ENCODE measurements at places on chromosomes 6 and 20.

DNA sequence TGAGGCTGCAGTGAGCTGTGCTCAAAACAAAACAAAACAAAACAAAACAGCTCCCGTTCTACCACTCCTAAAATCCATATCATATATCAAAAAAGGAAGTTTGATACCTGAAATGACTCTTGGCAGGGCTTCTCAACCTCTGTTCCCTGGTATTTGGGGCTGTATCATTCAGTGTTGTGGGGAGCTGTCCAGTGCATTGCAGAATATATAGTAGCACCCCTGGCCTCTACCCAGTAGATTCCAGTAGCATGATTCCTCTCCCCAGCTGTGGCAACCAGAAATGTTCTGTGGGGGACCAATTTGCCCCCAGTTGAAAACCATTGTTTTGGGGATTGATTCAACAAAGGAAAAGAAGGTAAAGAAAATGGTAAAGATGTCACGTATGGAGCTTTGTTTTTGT, 238.9 kb downstream of the PRL start:
- no peak for DNase-seq

DNA sequence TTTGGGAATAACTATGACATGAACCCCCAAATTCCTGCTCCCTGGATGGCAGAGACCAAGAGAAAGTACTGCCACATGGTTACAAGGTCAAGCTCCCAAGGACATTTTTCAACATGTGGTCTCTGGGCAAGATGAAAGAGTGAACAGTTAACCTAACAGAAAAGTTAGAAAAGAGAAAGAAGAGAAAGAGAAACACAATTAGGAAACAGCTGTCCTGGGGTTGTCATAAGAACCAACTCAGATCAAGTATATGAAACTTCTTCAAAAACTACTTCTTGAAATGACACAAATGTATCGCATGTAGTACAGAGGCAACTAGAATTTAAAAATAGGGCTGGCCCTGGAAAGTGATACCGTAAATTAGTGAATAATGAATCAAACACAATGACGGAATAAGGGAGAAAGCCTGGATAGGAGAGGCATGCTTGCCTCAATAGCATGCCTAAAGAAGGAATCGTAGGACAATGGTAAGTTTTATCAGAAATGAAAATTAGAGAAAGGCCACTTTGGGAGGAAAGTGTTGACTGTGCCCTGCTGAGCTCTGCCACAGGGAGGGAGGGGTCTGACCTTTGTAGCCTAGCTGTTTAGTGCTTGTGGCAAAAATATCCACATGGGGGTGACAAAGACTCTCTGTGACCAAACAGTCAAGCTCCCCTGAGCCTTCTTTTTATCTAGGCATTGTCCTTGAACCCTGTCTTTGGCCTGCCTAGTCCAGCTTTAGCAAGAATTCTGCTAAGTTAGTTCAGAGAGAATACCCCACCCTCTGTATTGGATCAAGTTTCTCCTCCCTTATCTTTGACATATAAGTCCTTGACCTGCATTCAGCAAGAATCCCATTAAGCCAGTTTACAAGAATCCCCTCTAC, 4.3 kb upstream of the DCBLD1 start:
- no peak for DNase-seq

DNA sequence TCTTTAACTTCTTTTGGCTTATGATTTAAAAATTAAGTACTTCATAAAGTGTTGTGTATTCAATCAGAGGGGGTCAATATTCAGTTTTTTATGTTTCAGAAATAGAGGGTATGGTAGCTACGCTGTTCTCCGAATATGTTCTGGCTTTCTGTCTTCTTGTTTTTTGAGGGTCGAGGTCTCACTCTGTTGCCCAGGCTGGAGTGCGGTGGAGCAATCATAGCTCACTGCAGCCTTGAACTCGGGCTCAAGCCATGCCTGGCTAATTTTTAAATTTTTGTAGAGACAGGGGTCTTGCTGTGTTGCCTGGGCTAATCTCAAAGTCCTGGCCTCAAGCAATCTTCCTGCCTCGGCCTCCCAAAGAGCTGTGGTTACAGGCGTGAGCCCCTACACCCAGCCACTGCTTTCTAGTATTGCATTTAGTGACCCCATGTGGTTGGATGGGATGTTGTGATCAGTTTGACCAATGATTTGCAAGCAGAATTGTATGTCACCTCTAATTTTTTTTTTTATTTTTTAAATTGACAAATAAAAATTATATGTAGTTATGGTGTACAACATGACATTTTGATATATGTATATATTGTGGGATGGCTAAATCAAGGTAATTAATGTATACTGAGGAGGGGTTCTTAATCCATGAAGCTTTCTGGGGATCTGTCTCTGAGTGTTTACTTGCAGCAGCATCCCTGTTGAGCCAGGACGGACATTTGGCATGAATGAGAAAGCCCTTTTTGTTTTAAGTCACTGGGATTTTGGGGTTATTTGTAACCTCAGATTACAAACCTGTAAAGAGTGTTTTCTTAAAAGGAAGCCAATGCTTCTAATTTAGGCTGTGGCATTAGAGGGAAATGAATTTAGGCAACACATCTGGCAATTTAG, 38.5 kb upstream of the DEK start:
- no peak for DNase-seq

DNA sequence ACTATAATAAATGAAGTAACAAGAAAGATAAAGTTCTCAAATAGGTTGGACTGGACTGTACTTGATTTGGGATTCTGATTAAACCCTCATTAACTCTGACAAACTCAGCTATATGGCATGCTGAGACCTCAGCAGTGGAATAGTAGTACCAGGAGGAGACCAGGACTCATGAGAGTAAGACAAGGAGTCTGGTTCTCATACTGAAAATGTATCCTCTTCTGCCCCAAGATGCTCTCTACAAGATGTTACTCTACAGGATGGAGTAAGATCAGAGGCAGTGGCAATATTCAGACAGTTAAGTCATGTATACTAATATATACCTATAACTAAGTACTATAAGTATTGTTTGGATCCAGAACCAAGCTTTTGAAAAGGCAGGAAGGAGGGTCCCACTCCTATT, 31.9 kb upstream of the SYNCRIP start:
- DNase-seq, result no peak

GRCh38 chr20:31595654-31596411, 9.3 kb upstream of the ID1 start:
- no peak for DNase-seq

DNA sequence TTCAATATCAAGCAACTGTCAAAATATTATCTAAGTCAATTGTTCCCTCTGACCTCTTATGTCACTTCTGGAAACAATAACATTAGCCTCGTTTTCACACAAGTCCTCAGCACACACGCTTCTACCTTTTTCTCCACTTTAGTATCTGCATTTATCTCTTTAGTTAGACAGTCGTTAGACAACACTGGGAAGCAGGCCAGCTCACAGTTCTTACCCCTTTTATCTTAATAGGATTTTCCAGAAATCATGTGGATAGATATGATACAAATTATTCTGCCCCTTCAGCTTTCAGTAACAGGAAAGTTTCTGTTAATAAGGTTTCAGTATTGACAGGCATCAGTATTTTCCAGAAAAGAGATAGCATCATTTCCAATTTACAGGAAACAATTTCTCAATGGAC, 25.9 kb upstream of the HAO1 start:
- DNase-seq, result no peak

- DNase-seq, result no peak
These were observed 10.7 kb downstream of the MYLIP start for GRCh38 chr6:16139556-16139955.

GRCh38 chr6:37082390-37083130, 77.1 kb downstream of the FGD2 start:
- DNase-seq, result no peak

- no peak for DNase-seq
These were observed 52.4 kb upstream of the NXT1 start for GRCh38 chr20:23298155-23298554.

DNA sequence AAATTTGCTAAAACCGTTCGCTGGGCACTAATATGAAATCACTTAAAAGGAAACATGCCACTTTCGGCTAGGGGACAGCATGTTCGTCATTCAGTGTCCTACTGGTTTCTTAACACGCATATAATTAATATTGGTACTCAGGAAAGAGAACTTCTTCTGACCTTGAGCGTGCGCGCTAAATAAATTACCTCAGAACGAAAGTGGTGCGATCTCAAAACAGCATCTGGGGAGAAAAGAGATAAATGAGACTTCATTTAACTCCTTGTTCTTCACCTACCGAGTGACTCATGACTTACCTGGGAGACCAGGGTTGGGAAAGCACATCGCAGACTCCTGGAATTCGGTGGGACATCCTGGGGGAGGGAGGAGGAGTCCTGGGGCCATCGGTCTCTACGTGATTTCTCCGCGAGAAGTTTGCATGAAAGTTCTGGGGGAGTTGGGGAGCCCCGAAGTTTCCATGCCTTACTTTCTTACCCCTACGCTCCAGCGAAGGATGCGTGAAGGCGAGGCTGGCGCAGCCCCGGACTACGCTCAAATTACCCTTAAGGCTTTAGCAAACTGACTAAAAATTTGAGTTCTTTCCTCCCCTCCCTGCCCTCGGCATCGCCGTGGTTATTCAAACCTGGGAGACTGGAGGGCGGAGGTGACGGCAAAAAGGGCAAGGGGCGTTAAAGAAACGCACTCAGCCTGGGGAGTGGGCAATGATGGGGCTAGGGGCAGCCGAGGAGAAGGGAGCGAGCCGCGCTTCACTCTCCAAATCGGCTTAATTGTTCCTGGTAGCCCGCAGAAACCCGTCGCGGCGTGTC, 1.1 kb upstream of the BEND6 start:
- no peak for DNase-seq

DNA sequence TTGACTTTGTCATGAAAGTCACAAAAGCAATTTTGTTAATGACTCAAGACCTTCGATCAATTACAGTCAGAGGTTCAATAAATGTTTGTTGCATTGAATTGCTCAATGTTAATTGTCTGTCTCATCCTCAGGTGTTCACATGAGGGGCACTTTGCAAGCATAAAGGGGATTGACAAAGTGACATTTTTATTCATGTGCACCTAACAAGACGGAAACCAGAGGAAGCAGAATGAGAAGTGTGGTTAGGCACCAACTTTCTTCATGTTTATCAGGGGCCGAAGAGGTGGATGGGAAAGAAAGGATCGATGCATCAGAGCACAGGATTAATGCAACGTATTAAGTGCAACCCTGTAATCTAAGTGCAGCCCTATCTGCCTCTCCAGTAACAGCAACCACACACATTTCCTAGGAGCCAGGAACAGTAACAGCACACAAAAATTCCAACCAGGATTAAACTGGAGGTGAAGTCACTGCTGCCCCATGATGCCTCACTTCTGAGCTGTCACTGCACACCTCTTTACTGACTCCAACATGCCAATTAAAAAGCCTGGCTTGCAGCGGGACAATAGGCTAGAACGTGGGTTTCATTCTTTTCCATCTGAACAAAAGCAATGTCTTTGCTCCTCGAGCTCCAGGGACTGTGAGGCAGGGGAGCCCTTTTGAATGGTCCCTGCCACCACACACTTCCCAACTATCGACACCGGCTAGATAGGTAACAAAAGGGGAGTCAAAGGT, 262.7 kb downstream of the CD83 start:
- DNase-seq, result no peak

DNA sequence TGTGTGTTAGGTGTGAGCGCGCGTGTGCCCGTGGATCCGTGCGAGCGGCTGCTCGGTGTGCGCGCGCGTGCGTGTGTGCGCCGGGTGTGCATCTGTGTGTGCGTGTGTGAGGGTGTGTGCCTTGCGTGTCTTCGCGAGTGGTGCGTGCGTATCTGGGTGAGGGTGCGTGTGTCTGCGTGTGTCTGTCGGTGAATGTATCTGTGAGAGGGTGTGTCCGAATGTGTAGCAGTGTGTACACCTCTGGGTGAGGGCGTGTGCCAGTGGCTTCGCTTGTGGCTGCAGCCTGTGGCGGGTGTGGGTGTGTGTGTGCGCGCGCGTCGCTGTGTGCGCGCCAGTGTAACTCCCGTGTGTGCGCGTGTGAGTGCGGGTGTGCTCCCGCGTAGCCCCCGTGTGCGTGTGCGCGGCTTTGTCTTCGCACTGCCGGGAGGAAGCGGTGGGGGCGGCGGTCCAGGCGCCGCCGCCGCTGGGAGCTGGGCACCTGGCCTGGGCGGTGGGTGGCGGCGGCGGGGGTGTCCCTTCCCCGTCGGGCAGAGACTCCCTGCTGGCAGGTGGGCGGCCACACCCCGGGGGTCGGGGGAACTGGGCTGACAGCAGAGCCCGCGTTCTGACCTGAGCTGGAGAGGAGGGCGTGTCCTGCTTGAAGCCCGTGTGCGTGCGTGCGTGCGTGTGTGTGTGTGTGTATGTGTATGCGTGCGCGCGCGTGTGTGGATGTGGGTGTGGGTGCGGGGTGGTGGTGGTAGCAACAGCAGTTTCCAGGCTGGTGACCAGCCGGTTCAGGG, 61.3 kb upstream of the EPB41L1 start:
- DNase-seq, result no peak

DNA sequence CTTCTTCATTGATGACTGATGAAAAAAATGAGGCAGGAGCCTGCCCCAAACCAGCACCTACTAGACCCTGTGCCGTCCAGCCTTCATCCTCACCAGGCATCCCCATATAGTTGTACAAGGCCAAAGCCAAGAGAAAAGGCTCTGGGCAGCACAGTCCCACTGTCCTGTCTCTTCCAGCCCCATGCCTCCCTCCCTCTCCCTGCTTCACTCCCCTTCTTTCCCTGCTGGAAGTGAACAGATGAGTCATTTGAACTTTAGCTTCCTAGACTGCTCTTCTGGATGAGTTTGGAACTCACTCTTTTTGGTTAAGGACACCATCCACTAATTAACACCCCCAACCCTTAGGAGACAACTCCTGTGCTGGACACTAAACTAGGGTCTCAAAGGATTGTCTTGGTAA, 235.2 kb downstream of the LRFN2 start:
- no peak for DNase-seq

DNA sequence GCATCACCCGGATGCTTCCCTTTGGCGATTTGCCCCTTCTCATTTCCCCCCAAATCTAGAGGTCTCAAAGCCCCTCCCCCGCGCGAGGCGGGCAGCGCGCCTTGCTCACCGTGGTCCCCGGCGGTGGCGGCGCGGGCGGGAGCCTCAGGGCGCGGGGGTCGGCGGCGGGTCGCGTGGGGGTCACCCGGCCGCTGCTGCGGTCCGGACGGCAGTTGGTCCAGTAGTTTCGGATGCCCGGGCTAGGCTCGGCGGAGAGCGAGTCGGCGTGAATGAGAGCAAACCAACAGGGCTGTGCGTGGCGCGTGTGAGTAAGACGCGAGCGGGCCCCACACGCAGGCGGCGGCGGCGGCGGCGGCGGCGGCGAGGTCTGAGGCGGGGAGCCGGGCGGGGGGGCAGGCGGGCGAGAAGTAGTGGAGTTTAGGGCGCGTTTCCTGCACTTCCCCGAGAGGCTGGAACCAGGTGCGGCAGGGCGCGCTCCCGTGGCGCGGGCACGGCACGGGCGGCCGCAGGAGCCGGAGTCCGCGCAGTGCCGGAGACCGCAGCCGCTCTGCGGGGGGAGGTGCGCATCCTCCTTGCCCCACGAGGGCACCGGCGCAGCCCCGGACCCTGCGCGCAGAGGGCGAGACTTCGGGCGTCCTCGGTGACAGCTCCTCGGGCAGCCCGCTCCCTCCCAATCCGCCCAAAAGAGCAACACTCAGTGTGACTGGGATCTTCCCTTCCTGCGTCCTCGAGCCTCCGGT, 567 bp downstream of the HS3ST5 start:
- no peak for DNase-seq
